ENCODE measurements at places on chromosomes 6 and 20. TPM values are rescaled to one million over a fixed set of nuclear protein-coding genes. Genes with fewer than 3 reads are reported as not detected.

The FGD2 gene
- total RNA-seq = 1.2 TPM

The CALHM4 gene
- total RNA-seq = not detected

- no peak for DNase-seq
These were observed 137.8 kb downstream of the SOD2 start for GRCh38 chr6:159555082-159555875.

The RIN2 gene
- total RNA-seq = 0.33 TPM

DNA sequence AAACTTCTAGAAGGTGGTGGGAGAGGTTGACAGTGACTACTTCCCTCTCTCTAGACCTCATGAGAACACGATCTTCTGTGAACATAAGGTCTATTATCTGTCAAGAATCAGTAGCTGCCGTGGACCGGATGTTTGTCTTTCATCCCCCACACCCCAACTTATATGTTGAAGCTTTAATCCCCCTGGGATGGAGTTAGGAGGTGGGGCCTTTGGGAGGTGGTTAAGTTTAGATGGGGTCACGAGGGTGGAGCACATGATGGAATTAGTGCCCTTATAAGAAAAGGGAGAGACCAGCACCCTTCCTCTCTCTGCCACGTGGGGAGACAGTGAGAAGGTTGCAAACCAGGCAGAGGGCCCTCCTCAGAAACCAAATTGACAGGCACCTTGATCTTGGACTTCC lies 409.1 kb downstream of the QKI start:
- no peak for DNase-seq

GRCh38 chr20:12882832-12883506 lies 125.8 kb upstream of the SPTLC3 start:
- DNase-seq = no peak

DNA sequence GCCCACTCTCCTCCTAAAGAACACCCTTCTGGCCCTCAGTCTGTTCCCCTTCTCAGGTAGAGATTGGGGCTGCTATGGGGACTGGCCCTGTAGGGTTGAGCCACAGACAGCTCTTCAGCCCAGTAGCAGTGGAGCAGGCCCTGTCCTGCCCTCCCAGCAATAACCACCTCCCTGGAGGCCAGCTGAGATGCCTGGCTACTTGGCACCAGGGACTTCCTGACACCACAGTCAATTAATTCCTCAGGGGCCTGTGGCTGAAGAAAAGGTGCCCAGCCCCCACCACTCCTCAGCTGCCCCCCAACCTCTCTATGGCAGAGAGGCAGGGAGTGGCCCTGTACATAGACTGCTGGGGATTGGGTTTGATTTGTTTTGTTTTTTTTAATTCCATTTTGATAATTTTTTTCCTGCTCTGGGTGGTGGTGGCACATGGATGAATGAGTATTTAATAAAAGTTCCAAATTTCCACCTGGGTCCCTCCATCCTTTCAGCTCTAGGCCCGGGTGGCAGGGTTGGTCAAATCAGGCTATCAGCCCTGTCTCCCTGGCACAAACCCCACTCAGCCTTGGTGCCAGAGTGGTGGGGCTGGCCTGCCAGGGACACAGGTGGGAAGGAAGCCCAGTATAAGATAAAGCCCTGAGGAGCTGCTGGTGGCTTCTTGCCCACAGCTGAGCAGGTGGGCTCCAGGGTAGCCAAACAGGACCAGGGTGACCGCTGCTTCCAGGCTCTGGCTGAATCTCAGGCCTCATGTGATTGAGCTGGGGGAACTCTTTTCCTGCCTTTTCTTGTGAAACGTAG lies 1.9 kb upstream of the DEF6 start:
- DNase-seq = no peak

- no peak for DNase-seq
These were observed 21.5 kb downstream of the GSTA3 start for GRCh38 chr6:52887910-52888524.

The GGT7 gene
- 32.6 TPM for total RNA-seq

DNA sequence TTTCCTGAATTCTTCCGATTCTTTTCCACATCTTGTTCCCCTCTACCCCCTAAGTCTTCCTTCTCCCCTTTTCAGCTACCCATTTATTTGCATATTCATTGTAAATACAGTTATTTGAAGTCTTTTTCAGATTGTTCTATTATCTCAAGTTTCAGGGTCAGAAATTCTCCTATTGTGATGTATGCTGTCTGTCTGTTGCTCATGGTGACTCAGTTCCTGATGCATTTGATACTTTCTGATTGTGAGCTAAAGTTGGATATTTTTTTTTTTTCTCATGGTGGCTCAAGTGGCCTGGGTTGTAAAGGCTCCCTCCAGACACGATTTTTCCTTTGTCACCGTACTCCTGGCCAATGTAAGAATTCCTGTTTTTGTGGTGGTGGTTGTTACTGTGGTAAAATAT lies 4.9 kb upstream of the PI16 start:
- no peak for DNase-seq

- no peak for DNase-seq
These were observed 291.2 kb upstream of the ADGRB3 start for GRCh38 chr6:68343901-68344300.

DNA sequence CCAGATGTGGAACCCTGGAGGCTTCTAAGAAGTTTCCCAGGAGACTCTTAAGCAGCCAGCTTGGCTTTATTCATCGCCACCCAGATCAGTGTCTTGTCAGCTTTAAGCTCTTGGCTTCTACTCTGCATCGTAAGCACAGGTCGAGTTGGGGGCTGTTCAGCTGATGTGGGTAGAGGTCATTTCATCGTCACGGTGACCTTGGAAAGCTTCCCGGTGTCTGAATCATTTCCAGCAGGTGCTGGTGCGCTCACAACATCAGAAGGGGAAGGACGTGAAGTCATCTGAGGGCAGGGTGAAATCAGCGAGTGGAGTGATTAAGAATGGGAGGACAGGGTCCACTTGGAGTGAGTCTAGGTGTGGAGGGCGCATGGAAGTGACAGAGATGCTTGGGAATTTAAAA lies 112.6 kb downstream of the SASH1 start:
- no peak for DNase-seq

- DNase-seq = no peak
These were observed 387.6 kb downstream of the CDC5L start for GRCh38 chr6:44775121-44775520.

The MEP1A gene
- not detected for total RNA-seq

DNA sequence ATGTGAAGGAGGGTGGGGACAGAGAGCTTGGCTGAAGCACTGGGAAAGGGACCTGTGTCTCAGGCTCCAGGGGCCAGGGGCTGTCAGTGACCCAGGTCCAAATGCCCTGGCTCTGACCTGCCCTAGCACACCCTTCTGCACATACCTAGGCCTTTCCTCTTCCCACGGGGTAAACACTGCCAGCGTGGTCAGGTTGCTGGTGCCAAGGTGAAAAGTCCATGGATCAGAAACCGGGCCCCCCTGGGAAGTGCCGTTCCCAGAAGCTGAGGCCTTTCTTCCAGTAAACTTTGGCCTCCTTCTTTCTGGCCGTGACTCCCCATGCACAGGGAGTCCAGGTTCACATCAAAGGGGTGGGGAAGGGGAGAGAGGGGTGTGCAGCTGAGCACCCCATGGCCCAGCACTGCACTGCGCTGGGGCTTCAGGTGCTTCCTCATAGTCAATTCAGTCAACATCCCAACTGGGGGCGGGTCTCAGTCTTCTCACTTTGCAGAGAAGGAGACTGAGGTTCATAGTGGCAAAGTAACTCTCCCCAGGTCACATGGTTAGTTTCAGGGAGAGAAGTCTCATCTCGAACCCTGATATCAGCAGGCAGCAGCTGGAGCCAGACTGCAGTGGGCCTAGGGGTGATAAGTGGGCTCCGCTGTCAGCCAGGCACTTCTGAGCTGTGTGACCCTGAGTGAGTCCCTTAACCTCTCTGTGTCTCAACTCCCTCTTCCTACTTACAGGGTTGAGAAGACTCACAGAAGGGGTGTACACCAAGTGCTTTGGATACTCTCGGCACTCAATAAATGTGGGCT lies 17.0 kb downstream of the PCK1 start:
- no peak for DNase-seq

GRCh38 chr6:75084872-75085381 lies 120.9 kb downstream of the COL12A1 start:
- no peak for DNase-seq

- DNase-seq = no peak
These were observed 132.5 kb downstream of the ZFAND3 start for GRCh38 chr6:37952027-37952426.

The ENPP5 gene
- 0.11 TPM for total RNA-seq

DNA sequence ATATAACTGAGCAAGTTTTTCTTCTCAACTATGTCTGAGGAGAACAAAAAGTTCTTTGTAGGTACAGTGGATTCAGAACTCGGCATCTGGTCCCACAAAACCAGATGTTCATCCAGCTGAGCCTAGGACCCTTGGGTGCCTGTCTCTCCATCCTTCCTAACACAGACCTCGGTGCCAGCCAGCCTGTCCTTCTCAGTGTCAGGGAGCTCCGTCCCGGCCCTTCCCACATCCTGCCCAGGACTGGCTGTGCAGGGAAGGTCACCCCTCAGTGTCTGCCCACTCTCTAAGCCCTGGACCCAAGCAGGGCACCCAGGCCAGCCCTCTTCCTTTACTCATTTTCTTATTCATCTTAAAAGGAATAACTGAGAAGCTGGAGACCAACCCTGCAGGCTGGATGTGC lies 32.0 kb upstream of the AGPAT4 start:
- no peak for DNase-seq

DNA sequence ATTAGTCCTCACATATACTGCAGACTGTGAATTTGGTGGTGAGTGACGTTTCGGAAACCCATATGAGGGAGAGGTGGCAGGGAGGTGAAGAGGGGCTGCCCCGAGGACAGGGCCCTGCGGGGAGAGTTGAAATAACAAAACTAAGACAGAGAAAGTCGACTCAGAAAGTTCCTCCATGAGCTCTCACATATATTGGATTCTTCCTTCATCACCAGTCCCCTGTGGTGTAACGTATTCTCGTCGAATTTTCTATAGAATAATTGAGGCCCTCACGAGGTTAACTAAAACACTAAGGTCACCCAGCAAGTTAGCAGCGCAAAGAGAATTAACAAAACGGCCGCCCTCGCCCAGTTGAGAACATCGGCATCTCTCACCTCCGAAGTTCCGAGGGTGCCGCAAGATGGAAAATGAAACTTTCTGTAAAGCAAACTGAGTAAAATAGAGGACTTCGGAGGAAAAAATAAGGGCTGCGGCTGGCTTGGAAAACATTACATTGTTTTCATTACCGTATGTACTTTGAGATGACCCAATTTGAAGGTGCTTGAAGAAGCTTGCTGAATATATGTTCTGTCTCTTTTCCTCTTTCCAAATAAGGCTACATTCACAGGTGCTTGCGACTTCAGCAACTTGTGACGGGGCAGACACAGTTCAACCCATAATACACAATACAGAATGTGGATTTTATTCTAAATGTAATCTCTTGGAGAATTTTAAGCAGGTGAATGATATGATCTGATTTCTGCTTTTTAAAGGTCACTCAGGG lies 490.9 kb upstream of the JARID2 start:
- DNase-seq = no peak

DNA sequence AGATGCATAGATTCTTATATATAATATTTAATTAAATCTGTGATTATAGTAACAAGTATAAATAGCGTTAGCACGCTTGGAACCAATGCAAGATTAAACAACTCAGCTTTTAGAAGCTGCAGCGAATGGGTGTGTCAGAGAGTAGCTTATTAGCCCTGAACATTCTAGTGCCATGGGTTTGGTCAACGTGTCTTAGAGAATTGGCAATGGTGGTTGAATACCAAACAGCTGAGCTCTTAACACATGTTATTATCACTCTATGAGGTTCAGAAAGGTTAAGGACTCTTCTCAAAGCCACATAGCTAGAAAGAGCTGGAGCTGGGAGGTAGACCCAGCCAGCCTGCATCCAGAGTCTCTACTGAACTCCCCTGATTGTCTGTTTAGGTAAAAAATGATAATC lies 284.2 kb upstream of the CHD6 start:
- DNase-seq = no peak

DNA sequence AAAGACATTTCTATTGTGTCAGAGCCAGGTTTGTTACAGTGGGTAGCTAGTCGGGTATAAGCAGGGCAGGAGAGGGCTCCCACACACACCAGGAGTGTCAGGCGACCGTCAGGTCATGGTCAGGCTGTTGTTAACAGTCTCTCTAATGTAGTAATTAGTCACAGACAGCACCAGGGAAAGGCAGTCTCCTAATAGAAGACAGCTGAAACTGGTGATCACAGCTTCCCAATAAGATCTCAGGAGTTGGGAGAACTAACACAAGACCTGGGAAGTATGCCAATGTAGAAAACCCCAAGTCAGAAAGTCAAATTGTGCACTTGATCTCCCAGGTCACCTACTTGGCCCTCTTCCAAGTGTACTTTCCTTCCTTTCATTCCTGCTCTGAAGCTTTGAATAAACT lies 53.0 kb upstream of the GPR6 start:
- DNase-seq = no peak

- no peak for DNase-seq
These were observed 1.7 kb downstream of the NTSR1 start for GRCh38 chr20:62710221-62710885.

- no peak for DNase-seq
These were observed 6.3 kb downstream of the SGK2 start for GRCh38 chr20:43564993-43565757.

DNA sequence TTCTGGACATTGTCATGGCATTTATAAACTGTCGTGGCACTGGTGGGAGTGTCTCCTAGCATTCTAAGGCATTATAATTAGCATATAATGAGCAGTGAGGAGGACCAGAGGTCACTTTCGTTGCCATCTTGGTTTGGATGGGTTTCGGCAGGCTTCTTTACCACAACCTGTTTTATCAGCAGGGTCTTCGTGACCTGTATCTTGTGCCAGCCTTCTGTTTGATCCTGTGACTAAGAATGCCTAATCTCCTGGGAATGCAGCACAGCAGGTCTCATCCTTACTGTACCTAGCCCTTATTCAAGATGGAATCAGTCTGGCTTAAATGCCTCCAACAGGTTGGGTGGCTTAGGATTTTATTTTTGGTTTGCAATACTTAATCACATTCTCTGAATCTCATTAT lies 142.7 kb upstream of the GGTLC1 start:
- no peak for DNase-seq
